ENCODE measurements at places on chromosomes 5 and 9. TPM values are rescaled to one million over a fixed set of nuclear protein-coding genes. Genes with fewer than 3 reads are reported as not detected.

CCL21 gene
- total RNA-seq, result not detected

SLC6A19 gene
- total RNA-seq, result not detected

CCNI2 gene
- 1.1 TPM for total RNA-seq

CCL27 gene
- total RNA-seq, result 0.25 TPM

OTP gene
- not detected for total RNA-seq

PCDHB3 gene
- total RNA-seq, result 0.38 TPM

HEMGN gene
- not detected for total RNA-seq

RAD23B gene
- 54.1 TPM for total RNA-seq

BHMT gene
- 1.1 TPM for total RNA-seq

HSPA9 gene
- total RNA-seq, result 225 TPM

ATP10B gene
- not detected for total RNA-seq

ECM2 gene
- total RNA-seq, result 0.13 TPM

SPATA31A3 gene
- not detected for total RNA-seq

ELOVL7 gene
- total RNA-seq, result 5.8 TPM

RASGRF2 gene
- 2.6 TPM for total RNA-seq

ANXA2R gene
- 7.4 TPM for total RNA-seq

IL31RA gene
- total RNA-seq, result 1.1 TPM

FBP1 gene
- not detected for total RNA-seq

ARL14EPL gene
- not detected for total RNA-seq

SLC6A3 gene
- not detected for total RNA-seq

MARVELD2 gene
- total RNA-seq, result 9.1 TPM

LCN1 gene
- not detected for total RNA-seq

FOXD4L3 gene
- total RNA-seq, result not detected

PCDHGA6 gene
- total RNA-seq, result 5.6 TPM

PCDHGA8 gene
- 0.89 TPM for total RNA-seq

GNA14 gene
- 0.51 TPM for total RNA-seq

DEPDC1B gene
- 35.4 TPM for total RNA-seq

NR5A1 gene
- total RNA-seq, result not detected

PCDHGB4 gene
- 7.1 TPM for total RNA-seq

ALDH1A1 gene
- total RNA-seq, result 16.0 TPM

BRD3 gene
- 21.0 TPM for total RNA-seq

LRRC70 gene
- total RNA-seq, result 0.16 TPM

TMEM161B gene
- 4.3 TPM for total RNA-seq

HAPLN1 gene
- 0.76 TPM for total RNA-seq

C1QTNF2 gene
- not detected for total RNA-seq

C5 gene
- 1.5 TPM for total RNA-seq

C1QTNF3 gene
- total RNA-seq, result 0.49 TPM

KIF20A gene
- total RNA-seq, result 102 TPM

SRD5A1 gene
- total RNA-seq, result 47.0 TPM

NOL8 gene
- total RNA-seq, result 11.5 TPM

PCDHAC1 gene
- under 0.01 TPM for total RNA-seq

GIN1 gene
- 2.3 TPM for total RNA-seq

NFIB gene
- 8.2 TPM for total RNA-seq

NCS1 gene
- total RNA-seq, result 63.6 TPM

TAF11L10 gene
- total RNA-seq, result not detected

LHX3 gene
- total RNA-seq, result not detected

ANGPTL2 gene
- total RNA-seq, result 3.7 TPM
